ENCODE measurements at places on chromosomes 6 and 20. TPM values are rescaled to one million over a fixed set of nuclear protein-coding genes. Genes with fewer than 3 reads are reported as not detected.

PGC gene
- total RNA-seq: not detected

TNF gene
- not detected for total RNA-seq

HLA-B gene
- 365 TPM for total RNA-seq

CENPW gene
- 37.8 TPM for total RNA-seq

CGA gene
- total RNA-seq: not detected

PLA2G7 gene
- not detected for total RNA-seq

POPDC3 gene
- 45.7 TPM for total RNA-seq

ANKRD66 gene
- total RNA-seq: not detected

SOX18 gene
- 1.9 TPM for total RNA-seq

MAK gene
- 0.02 TPM for total RNA-seq

GPR6 gene
- total RNA-seq: not detected

AKAP7 gene
- 7.0 TPM for total RNA-seq

ZNF512B gene
- 16.8 TPM for total RNA-seq

IYD gene
- not detected for total RNA-seq

PRRT1 gene
- not detected for total RNA-seq

GHRH gene
- not detected for total RNA-seq

EPPIN gene
- not detected for total RNA-seq

Measured in A172 (cell line).